ENCODE measurements at places on chromosomes 7 and 10.
A peak's percentile ranks its signal among the peaks of the same experiment; 100 is the strongest.

GRCh38 chr10:21889477-21890275, 113.9 kb downstream of the DNAJC1 start:
- DNase-seq = no peak

- no peak for DNase-seq
Measured at GRCh38 chr7:95933618-95934017, 161.3 kb downstream of the DYNC1I1 start.

- no peak for DNase-seq
Measured at GRCh38 chr10:32360241-32360640, 13.3 kb upstream of the EPC1 start.

- no peak for DNase-seq
Measured at GRCh38 chr7:47664650-47665195, 82.8 kb upstream of the TNS3 start.

DNA sequence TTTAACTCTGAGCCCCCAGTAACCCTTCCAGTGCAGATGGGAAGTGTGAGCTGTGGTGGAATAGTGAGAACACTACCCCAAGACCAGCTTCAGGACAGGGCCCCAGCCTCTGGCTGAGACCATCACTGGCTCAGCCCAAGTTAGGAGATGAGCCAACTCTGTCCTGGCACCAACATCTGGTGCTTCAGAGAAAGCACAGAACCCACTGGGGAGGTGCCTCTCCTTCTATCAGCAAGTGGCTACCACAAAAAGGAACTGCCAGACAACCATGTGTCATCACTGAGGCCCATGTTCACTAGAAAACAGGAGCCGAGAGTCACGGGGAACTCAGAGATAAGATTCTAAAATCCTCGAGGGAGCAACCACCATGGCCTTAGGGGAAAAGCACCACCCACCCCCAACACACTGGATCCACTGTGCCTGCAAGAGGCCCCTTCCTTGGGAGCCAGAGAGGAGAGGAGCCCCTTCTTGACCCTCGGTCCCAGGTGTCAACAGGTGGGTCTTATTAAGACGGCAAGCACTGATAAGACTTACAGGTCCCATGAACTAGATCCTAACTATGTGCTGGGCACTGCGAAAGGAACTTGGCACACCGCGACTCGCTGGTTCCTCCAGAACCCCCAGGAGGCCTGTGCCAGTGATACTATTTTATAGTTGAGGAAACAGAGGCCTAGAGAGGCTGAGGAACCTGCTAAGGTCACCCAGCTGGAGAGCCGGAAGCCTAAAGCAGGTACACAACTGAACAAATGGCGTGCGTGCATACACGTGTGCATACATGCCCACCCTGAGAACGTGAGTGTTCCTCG, 102.7 kb downstream of the FAM53B start:
- DNase-seq = peak; percentile 37

DNA sequence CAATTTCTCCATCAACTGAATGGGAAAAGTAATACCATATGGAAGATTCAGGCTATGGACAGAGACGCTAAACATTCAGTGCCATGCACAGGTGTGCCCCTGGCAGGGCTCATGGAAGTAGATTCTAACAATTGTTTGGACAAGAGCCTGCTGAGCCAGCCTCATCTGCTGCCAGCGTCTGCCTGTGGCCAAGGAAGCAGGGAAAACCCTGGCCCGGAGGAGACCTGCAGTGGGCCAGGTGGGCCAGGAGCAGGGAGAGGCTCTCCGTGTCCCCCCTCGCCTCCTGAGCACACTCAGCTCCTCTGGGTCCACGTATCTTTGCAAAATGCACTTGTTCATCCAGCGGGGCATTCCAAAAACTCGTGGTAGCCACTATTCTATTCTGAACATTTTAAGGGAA, 130.1 kb downstream of the TCERG1L start:
- no peak for DNase-seq

- no peak for DNase-seq
Measured at GRCh38 chr10:131574363-131574706, 262.8 kb upstream of the TCERG1L start.

DNA sequence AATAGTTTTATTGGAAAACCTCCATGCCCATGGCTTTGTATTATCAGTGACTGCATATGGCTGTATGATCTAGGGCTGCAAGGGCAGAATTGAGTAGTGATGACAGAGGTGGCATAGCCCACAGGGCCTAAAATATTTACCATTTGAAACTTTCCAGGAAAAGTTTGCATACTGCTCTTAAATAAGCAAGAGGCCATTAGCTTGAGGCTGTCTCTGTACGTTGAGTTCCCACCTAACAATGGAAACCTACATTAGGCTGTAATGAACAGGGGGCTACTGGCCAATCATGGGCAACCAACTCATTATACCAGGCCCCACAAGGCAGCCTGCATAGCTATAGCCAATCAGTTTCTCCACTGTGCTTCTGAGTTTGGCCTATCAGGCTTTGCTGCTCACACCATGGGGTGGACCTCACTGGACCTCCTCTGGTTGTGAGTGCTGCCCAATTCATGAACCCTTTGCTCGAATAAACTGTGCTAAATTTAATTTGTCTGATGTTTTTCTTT, 673 bp upstream of the ST8SIA6 start:
- no peak for DNase-seq

GRCh38 chr10:103803941-103804340, 51.4 kb downstream of the SH3PXD2A start:
- DNase-seq = no peak

DNA sequence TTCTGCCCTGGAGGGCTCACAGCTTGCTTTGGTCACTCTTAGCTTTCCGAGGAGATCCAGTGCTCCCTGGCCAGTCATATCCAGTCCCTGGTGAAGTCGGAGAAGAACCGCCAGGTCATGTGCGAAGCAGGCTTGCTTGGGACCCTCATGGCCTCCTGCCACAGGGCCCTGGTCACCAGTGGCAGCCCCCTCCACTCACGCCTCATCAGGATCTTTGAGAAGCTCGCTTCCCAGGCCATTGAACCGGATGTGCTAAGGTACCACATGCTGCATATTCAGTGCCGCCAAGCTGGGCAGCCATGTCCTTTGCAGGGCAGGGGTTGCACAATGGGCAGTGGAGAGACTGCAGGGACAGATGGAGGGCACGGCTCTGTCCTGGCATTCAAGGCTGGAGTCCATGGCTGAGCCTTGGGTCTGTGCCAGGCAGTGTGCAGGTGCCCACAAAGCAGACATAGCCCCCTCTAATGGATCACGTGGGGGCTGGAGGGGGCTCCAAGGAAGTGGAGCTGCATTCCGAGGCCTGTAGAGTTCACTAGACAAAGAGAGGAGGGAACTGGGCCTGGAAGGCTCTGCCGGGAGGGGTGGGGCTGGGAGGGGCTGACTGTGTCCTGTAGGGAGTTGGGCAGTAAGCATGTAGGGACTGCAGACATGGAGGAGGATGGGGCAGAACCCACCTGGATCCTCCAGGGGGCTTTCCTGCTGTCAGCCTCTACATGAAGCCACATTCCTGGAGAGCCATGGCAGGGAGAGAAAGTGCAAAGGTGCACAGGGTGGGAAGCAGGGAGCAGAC, 89.9 kb downstream of the WDFY4 start:
- DNase-seq = no peak

DNA sequence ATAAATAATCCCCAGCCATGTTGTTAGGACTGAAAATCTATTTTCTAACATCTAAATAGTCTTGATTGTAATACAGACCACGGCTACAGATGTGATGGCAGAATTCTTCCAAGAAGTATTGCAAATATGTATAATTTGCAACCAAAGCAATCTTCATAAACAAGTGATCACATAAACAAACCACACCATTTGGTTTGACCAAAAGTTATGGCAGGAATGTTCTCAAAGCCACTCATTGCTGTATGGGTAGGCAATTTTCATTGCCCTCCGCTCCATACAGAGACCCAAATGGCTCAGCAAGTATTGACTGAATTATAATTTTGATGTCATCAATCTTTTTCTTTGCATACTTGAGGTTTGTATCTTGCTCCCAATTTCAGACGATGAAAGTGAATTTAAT, 19.0 kb upstream of the RHOBTB1 start:
- no peak for DNase-seq

GRCh38 chr7:98211221-98211675, at the start of gene BHLHA15:
BHLHA15 (plus strand) TSS chr7:98211439; CDS start chr7:98212310, 871 bp downstream.
- peak; percentile 22 for DNase-seq

- DNase-seq = no peak
Measured at GRCh38 chr10:104735757-104736391, 94.8 kb downstream of the SORCS3 start.

DNA sequence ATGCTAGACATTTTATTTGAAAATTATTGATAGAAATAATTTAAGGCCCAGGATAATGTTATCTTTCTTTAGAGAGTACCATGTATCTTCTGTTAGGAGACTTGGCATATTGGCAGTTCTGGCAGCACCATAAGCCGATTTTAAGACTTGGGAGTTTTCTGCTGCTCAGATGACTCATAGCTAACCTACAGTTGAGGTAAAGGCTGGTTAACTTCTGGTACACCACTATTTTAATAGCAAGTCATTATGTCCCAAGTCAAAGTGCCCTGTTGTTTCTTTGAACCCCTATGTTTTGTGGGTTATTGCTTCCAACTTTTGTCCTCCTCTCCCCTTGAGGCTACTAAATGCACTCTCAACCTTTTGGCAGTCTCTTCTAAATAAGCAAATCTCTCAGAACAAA, 25.2 kb downstream of the ATRNL1 start:
- no peak for DNase-seq

- no peak for DNase-seq
Measured at GRCh38 chr7:157278791-157279724, 57.7 kb upstream of the DNAJB6 start.

DNA sequence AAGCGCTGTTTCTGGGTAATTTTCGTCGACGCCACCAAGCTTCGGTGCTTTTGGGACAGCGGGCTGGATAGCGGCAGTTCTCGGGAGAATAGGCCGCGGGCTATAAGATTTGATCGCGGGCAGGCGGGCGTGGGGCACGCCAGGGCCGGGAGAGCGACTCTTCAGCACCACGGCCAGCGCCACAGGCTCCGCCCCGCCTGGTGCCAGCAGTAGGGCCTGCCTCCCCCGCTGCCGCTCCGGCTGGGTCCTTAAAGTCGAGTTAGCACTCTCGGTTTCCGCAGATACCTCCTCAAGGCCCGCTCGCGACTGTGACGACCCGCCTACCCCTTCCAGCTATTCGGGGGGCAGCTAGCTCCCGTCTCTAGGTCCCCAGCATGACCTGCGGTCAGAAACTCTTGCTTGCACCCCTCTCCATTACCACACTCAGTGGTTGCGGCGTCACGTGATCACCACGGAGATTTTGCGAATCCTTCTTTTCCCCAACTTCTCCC, 9.4 kb downstream of the NXPH1 start:
- DNase-seq = peak; percentile 15

DNA sequence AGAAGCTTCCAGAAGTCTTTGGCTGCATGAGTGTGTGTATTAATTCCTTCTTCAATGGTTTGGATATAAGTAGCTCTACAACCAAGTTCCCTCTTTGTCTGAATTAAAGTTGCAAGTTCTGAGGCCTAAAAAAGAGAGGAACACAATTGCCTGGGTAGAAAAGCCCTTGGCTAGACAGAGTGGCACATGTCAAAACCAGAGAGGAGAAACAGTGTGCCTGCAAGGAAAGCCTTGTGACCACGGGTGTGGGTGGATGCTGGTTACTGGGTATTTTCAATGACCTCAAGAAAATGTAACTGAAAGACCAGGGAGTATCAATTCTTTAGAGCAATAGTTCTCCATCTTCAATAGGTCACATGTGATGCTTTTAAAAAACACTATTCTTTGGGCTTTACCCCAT, 148.3 kb downstream of the SVIL start:
- peak; percentile 20 for DNase-seq

- no peak for DNase-seq
Measured at GRCh38 chr10:45429790-45430189, 55.8 kb downstream of the ALOX5 start.

GRCh38 chr7:6209340-6209739, 63.1 kb downstream of the CYTH3 start:
- DNase-seq = no peak

DNA sequence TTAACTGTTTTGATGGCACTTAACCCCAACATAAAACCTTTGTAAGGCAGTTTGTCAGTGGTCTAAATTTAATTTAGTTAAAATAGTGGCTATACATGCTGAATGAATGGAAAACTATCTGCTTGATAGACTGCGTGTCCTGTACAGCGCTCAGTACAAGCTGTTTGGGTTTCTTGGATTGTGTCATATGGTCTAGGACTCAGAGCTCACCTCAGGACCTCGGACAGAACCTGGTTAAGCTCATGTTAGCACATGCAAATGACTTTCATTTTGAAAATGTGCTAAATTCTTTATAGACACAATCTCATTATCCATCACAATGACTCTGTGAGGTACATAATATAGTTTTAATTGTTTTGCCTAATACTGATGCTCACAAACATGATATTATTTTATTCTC, 55.7 kb upstream of the RELN start:
- DNase-seq = no peak

DNA sequence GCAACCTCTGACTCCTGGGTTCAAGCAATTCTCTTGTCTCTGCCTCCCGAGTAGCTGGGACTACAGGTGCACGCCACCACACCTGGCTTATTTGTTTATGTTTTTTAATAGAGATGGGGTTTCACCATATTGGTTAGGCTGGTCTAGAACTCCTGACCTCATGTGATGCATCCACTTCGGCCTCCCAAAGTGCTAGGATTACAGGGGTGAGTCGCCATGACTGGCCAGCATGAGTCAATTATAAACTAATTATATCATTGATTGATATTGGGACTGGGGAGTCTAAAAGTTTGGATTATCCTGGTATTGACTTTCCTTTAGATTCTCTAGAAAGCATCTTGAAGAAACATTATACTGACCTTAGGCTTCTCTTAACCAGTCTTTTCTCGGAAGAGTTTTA, 73.9 kb upstream of the CCNY start:
- DNase-seq = no peak

GRCh38 chr7:157525491-157525915, 188.7 kb downstream of the DNAJB6 start:
- no peak for DNase-seq
